ENCODE measurements at places on chromosomes 11 and 22.

DNA sequence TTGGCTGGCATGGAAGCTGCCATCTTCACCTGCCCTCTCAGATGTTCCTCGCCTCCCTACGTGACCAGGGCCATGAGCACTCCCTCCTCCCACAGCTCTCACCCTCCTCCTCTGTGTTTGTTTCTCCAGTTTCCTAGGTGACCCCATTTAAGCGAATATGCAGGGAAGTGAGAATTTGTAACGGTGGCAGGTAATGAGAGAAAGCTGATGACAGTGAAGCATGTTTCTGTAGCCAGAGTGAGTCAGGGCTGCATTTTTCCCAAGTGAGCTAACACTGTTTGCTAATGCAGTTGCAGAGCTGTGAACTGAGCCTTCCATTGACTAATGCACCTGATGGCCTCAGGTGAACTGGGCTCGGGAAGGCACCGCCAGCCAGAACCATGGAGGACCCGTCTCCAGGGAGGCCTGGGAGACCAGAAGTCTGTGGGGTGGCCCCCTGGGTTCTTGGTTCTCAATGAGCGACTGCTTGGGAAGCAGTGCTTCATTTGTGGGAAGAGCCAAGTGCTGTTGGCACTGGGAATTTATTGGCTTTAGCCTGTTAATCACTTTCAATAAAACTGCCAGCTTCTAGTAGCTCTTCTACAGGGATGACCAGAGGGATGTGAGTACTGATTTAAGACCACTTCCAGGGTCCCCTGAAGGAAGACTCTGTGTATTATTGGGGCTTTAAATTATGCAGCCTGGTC is 64.5 kb downstream of the BARX2 start:
- DNase-seq = no peak

DNA sequence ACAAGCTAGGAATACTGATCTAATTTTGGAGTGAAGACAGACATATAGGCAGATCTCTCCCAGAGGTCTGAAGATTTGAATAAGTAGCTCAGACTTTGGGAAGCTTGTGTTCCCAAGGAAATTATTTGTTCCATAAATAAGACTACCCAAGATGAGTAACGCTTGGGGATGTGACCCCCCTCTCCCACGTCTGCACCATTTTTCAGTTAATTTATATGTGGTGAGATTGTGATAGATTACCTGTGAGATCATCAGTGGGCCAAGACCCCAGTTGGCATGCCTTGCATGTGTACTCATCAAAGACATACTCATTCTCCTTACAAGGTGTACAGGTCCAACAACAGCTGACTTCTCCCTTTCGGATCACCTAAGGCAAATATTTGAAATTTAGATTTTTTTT is 252.8 kb upstream of the CTSC start:
- DNase-seq = no peak

DNA sequence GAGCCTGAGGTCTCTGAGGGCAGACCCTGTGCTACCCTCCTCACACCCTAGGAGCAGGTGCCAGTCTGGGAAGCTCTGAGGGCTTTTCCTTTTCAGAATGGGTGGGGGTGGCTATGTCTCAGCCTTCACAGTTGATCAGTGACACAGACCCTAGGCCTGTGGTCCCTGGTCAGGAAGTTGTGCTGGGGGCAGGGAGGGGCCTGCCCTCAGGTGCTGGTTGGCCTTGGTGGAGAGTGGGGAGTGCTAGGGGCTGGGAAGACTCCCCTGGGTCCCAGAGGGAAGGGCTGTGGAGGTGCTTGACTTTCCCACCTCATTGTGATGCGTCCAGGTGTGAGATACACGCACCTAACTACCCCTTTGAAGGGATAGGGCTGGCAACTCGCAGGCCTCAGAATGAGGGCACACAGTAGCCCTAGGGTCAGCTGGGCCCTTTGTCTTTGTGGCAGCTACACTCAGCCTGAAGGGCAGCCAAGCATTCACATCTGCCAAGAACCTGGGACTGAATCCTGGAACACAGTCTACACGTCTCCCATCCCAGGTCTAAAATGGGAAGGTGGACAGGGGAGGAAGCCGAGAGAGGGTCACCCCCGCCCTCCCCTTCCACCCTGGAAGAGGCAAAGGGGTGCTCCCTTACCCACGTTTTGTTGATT is 31.2 kb upstream of the ATXN10 start:
- DNase-seq = no peak

GRCh38 chr11:33924341-33924740 is 32.5 kb upstream of the LMO2 start:
- DNase-seq = no peak

GRCh38 chr11:110580571-110580970 is 131.7 kb downstream of the ARHGAP20 start:
- no peak for DNase-seq

GRCh38 chr11:113859665-113860064 is 15.7 kb downstream of the USP28 start:
- DNase-seq = no peak

GRCh38 chr22:43281394-43281793 is 61.8 kb downstream of the SCUBE1 start:
- DNase-seq = no peak

- DNase-seq = no peak
Measured at GRCh38 chr11:69159150-69159852, 3.6 kb downstream of the SMIM38 start.

- DNase-seq = no peak
Measured at GRCh38 chr11:110514967-110515366, 85.2 kb downstream of the FDX1 start.

DNA sequence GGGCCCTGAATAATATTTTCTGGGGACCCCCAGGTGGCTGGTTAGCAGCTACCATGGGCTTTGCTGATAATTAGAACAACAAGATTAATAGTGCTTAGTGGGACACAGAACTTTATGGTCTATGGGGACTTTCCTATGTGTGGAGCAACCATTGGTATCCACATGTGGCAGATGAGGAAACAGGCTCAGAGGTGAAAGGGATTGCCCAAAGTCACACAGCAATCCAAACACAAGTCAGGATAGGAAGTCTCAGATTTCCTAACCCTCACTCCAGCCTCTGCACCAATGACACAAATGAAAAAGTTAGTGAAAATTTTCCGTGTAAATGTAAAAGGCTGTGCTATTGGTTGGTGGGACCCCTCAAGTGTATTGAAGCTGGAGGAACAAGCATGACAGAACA is 15.3 kb upstream of the SLCO2B1 start:
- no peak for DNase-seq

DNA sequence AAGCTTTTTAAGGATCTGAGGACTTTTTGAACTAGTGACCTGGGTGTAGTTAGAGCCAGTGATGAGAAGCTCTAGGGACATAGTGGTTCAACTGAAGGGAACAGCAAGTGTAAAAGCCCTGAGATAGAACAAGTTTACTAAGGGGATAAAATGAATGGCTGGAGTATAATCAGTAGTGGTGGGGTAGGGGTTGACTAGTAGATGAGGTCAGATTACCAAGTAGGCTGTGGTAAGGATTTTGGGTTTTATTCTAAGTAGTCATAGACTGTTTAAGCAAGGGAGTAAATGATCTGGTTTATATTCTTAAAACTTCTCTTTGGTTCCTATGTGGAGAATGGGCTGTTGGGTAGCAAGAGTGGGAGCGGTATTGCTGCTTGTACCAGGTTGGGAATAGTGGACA is 15.3 kb downstream of the TRIM44 start:
- DNase-seq = no peak

- no peak for DNase-seq
Measured at GRCh38 chr22:27546157-27546935, 255.2 kb downstream of the MN1 start.

DNA sequence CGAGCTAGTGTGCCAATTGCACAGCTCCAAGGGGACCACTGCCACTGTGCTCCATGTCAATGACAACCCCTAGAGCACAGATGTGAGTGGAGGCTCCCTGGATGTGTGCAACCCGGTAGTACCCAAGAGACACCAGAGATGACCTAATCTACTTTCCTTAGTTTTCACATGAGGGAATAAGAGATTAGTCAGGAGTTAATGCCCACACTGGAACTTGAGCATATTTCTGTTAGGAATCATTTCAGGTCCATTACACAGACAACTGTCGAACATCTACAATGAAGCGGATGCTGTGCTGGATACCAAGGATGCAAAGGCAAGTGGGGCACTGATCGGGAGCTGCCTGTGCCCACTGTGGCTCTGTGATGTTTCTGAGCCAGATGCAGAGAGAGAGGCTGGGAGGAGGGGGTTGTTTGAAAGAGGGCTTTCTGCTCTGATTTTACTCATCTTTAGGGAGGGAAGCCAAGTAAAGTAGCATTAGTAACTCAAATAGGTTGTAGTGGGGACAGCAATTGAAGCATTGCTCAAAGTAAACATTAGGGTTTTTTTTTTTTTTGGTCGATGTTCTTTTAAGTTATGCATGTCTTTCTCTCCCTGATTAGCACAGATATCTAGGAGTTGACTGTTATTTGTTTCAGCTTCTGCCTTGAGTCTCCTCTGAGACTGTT is 82.5 kb upstream of the SORL1-AS1 start:
- DNase-seq = no peak

- DNase-seq = no peak
Measured at GRCh38 chr22:50118129-50118528, 28.3 kb downstream of the MOV10L1 start.

GRCh38 chr11:1890856-1891830 is 552 bp downstream of the PRR33 start:
- DNase-seq = no peak

- DNase-seq = no peak
Measured at GRCh38 chr11:65912845-65913244, 6.0 kb downstream of the C11orf68 start.

GRCh38 chr11:111046291-111046690 is 199.2 kb upstream of the POU2AF2 start:
- no peak for DNase-seq

- DNase-seq = no peak
Measured at GRCh38 chr22:23457380-23457985, 122.6 kb downstream of the IGLL1 start.

DNA sequence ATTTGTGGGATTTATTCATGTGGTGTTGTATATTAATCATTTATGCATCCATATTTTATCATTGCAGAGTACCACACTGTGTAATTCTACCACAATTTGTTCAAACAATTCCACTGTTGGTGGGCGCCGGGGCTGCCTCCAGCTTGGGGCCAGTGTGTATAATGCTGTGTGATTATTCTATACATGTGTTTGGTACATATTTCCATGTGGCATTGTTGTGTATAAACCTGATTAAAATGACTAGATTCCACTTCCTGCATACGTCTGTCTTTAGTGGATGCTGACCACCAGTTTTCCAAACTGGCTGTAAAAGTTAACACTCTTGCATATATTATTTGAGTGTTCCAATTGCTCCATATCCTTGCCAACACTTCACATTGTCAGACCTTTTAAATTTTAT is 1213.8 kb downstream of the TBC1D22A start:
- DNase-seq = no peak

- DNase-seq = no peak
Measured at GRCh38 chr11:84642500-84642899, 984.6 kb downstream of the DLG2 start.
